ENCODE measurements at places on chromosomes 13 and 19.

GRCh38 chr13:105827111-105827809 is 708.2 kb downstream of the EFNB2 start:
- no peak for DNase-seq

DNA sequence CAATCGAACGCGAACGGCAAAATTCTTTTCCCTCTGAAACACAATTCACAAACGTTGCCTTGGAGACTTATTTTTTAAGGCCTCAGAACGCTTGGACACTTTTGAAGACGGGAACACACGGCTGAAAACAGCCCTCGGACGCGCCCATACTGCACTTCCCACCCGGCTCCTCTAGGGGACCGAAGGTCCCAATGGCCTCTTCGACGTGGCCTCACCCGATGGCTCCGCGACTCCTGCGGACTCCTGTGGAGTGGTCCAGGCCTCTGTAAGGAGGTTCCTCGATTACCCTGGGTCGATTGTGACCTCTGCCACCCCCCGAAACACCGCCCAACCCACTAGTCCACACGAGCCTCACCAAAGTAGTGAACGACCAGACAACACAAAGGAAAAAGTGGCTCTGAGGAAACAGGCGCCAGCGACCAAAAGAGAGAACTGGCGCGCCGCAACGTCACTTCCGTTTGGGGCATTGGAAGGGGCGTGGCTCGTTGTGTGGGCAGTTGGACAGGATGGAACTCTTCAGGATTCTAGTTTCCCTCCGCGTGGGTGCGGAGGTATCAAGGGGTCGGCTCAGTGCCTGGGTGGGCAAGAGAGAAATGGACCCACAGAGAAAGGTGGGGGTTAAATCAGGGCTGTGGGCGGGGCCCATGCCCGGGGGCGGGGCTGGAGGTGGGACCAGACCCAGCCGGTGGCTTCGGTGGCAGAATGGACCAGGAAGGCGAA is at the start of gene ZNF560:
Gene ZNF560, minus strand, starts transcription at position 434 of the 720 bp plus-strand sequence. CDS start 23,303 bp downstream, outside the sequence.
- DNase-seq: no peak

- no peak for DNase-seq
Observed at GRCh38 chr13:31223640-31224039, 23.9 kb downstream of the B3GLCT start.

GRCh38 chr13:95003019-95003813 is 290.9 kb upstream of the SOX21 start:
- no peak for DNase-seq

DNA sequence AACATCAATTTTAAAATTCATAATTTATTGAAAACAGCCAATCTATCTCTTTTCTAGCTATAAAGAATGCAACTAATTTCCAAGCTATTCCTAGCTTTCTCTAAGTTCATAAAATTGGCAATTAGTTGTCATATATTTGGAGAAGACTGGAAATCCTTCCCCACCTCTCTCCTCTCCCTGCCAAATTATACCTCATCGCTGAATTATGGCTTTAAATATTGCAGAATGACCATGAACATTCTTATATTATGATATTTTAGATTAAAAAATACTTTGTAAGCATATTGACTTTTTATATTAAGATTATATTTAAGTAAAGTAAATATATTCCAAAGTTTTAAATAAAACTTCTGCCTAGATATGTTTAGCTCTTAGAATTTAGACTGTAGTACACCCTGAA is 58.2 kb downstream of the ESD start:
- no peak for DNase-seq

- DNase-seq: no peak
Observed at GRCh38 chr19:45547965-45548609, 36.5 kb downstream of the OPA3 start.

- DNase-seq: no peak
Observed at GRCh38 chr19:46723471-46723870, 6.6 kb upstream of the PRKD2 start.

DNA sequence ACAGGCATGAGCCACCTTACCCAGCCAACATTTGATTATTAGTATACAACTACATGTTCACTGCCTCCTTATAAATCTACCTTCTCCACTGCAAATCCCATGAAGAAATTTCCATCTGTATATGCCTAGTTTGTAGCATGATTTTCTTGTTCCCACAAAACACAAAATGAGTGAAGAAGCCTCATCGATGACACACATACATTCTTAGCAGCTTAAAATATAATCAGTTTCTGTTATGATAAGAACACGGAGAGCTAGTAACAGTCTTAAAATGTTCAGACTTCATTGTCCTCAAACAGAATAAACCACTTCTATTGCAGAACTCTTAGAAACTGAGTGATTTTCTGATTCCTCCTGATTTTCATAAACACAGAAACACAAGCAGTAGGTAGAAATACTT is 740.5 kb downstream of the PCDH9 start:
- DNase-seq: no peak

DNA sequence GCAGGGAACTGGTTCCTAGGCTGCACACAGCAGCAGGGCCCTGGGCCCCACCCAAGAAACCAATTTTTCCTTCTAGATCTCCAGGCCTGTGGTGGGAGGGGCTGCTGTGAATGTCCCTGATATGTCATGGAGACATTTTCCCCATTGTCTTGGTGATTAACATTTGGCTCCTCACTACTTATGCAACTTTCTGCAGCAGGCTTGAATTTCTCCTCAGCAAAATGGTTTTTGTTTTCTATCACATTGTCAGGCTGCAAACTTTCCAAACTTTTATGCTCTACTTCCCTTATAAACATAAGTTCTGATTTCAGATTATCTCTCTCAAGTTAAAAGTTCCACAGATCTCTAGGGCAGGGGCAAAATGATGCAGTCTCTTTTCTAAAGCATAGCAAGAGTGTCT is 310.2 kb upstream of the PCDH20 start:
- DNase-seq: no peak

DNA sequence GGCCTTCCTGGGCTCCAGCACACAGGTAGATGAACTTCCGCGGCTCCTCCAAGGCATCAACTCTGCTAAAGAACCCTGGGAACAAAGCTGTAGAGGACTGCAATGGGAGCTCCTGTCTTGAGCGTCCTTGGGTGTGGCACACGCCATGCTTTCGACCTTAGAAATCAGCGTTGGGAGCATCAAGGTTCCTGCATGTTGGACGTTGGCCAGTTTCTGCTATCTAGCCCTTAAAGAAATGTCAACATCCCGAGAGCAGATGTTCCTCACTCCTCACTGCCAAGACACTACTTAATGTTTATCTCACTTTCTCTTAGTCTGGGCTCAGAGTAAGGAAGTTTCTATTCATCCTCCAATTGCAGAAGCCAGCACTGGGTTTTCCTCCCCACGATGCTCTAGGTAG is 70.6 kb upstream of the MEDAG start:
- DNase-seq: no peak

GRCh38 chr13:86355301-86355700 is 556.1 kb upstream of the SLITRK6 start:
- DNase-seq: no peak

DNA sequence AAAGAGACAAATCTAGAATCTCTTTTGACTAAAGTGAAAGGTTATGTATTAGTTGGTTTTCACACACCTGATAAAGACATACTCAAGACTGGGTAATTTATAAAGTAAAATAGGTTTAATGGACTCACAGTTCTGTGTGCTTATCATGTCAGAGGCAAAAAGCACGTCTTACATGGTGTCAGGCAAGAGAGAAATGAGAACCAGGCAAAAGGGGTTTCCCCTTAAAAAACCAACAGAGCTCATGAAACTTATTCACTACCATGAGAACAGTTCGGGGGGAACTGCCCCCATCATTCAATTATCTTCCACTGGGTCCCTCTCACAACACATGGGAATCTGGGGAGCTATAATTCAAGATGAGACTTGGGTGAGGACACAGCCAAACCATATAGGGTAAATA is 486.8 kb downstream of the DACH1 start:
- DNase-seq: no peak

- DNase-seq: no peak
Observed at GRCh38 chr13:98253526-98253925, 76.5 kb upstream of the RNF113B start.

- no peak for DNase-seq
Observed at GRCh38 chr19:48395499-48395898, 2.0 kb downstream of the GRIN2D start.

DNA sequence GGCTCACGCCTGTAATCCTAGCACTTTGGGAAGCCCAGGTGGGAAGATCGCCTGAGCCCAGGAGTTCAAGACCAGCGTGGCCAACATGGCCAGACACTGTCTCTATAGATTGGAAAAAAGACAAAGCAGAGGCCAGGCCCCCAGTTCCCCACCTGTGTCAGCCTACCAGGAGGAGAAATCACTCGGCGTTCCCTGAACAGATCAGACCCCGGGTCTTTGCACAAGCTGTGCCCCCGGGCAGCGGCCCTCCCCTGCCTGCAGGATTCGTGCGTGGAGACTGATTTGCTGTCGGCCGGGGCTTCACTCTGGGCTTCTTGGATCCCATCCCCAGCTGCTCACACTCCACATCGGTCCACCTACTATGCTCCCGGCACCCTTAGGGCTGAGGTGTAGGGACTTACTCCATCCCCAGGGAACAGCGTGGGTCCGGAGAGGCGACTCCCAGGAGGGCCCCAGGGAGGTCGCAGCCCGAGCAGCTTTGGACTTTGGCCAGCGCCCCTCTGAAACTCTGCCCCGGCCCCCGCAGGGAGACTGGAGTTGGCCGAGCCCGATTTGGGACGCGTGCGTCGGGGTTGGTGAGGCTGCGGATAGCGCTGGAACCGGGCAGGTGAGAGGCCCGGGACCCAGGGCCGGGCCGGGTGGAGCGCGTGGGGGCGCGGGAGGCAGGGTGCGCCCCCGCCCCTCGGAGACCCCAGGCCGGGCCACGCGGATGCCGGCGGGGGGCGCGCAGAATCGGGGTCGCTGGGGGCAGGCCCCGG is 515 bp upstream of the EFNA2 start:
- DNase-seq: no peak

DNA sequence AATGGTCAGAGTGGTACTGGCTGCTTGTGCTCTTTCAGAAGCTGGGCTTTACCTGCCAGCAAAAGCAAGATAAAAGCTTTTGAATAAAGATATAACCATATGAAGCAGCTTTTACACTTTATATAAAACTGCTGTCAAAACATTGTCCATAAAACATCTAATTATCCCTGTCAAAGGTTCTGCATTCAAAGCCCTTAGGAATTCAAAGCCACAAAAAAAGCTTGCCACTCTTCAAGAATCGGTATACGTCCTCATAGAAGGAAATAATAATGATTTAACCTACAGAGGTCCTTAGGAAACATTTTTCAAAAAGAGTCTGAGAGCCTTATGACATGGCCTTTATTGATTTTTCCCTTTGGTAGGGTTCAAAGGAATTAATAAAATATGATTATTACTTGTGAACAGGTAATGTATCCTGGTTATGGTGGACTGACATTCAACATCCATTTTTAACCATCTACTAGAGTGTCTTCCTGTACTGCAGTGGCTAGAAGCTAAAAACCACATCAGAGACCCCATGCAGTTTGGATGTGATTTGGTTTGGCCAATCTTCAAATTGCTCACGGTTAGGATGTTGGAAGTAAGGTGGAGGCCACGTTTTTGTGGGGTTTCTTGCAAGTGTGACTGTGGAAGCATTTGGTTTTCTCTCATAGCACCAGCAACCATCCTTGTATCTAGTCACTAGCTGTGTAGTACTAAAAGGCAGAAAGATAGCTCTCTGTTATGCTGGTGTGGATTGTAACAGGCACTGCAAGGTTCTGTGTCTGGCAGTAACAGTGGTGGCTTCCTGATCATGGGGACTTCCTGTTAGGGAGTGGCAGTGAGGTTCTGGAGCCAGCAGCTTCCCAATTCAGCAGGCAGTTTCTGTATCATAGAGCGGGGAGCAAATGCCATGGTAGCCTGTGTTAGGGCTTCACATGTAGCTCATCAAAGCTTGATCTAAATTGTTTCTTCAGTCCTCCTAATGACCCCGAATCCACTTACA is 441.5 kb downstream of the DIAPH3 start:
- DNase-seq: no peak

GRCh38 chr19:41928754-41929535 is 696 bp upstream of the ERFL start:
- DNase-seq: no peak

DNA sequence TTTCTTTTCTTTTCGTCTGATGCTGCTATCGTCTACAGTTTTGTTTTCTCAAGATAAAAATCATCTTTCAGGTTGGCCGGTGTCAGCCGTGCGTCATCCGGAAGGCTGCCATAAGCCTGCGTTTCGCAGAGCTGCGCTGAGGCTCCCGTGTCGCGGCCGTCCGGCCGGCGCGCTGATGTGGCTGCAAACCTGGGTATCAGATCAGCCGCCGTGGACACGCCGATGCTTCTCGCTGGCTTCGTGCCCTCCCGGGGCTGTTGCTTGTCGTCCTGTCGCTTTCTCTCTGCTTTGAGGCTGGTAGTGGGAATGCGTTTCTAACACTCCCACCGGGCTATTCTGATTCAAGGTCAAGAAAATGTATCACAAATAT is 45.9 kb upstream of the TFDP1 start:
- no peak for DNase-seq

- DNase-seq: no peak
Observed at GRCh38 chr13:44747179-44747578, 171.0 kb upstream of the TSC22D1 start.

- no peak for DNase-seq
Observed at GRCh38 chr13:46168341-46168740, 13.6 kb downstream of the LCP1 start.

- no peak for DNase-seq
Observed at GRCh38 chr19:35502751-35503150, 10.7 kb downstream of the DMKN start.

- DNase-seq: no peak
Observed at GRCh38 chr13:74675182-74675581, 541.0 kb upstream of the KLF12 start.

GRCh38 chr13:95603887-95604555 is 40.5 kb downstream of the DZIP1 start:
- DNase-seq: peak; percentile 17

DNA sequence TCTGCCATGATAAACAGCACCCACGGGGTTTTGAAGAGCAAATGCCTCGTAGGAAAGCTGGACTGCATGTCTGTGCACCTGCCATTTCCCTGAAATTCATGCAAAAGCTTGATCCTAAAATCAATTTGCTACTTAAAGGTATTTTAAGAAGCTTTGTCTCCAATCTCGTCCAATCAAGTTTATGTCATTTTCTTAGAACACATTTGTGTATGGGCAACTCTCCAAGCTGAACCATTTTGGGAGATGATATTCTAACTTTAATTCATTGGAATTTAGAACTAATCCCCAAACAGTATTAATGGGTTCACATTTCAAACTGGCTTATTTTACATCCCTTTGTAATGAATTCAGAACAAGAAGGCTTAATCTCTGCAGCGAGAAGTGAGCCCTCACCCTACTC is 822 bp downstream of the ADPRHL1 start:
- DNase-seq: no peak

- DNase-seq: no peak
Observed at GRCh38 chr13:78784014-78784750, 125.2 kb upstream of the OBI1 start.

DNA sequence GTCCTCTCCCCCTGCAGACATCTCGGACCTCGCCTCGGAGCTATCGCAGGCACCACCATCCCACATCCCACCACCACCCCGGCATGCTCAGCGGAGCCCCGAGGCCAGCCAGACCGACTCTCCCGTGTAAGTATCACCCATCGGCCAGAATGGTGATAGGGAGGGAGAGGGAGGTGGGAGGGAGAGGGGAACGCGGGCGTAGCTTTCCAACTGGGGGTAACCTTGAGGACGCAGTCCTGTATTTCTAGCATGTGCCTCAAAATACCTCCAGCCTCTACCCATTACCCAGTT is 26.1 kb downstream of the TJP3 start:
- no peak for DNase-seq

All from pulmonary artery endothelial cell (primary cell).